ENCODE measurements at places on chromosomes 11 and 22. TPM values are rescaled to one million over a fixed set of nuclear protein-coding genes. Genes with fewer than 3 reads are reported as not detected.

- no peak overlapping the region for H3K27ac ChIP-seq
- no peaks in the 10 kb centered on the region for H3K36me3 ChIP-seq
- no peak overlapping the region for H3K4me3 ChIP-seq
Observed at GRCh38 chr11:96090711-96091110, 166.8 kb upstream of the MTMR2 start.

- no peaks in the 10 kb centered on the region for H3K36me3 ChIP-seq
- DNase-seq, result no peak
- H3K4me1 ChIP-seq, result no peaks in the 10 kb centered on the region
- no peak overlapping the region for H3K4me3 ChIP-seq
- no peaks in the 10 kb centered on the region for H3K27me3 ChIP-seq
- H3K27ac ChIP-seq, result no peak overlapping the region
Observed at GRCh38 chr11:11038782-11039181, 180.9 kb upstream of the ZBED5 start.

GRCh38 chr22:28927630-28928029 is 44.3 kb downstream of the ZNRF3 start:
- no peak overlapping the region for H3K27ac ChIP-seq
- H3K4me3 ChIP-seq, result no peak overlapping the region

Gene LBHD1
- 3.4 TPM for total RNA-seq

GRCh38 chr11:18367431-18367830 is 26.9 kb upstream of the LDHA start:
- H3K36me3 ChIP-seq, result peaks cover 64% of the 10 kb centered on the region
- no peaks in the 10 kb centered on the region for H3K27me3 ChIP-seq
- H3K27ac ChIP-seq, result no peak overlapping the region

Data from heart right ventricle (tissue), 16 donors.